Inflammatory macrophage treated with lipopolysaccharide for 1 hour (primary cell): ENCODE measurements at places on chromosomes 4 and X.

GRCh38 chr4:8148159-8148558 is 10.5 kb downstream of the ABLIM2 start:
- no peak for DNase-seq

GRCh38 chrX:141469469-141469868 is 115.1 kb downstream of the SPANXA1 start:
- DNase-seq = no peak

GRCh38 chrX:153875391-153876111 is 10.4 kb downstream of the L1CAM start:
- DNase-seq = no peak

- no peak for DNase-seq
Measured at GRCh38 chr4:109183931-109184490, 118.4 kb downstream of the COL25A1 start.

DNA sequence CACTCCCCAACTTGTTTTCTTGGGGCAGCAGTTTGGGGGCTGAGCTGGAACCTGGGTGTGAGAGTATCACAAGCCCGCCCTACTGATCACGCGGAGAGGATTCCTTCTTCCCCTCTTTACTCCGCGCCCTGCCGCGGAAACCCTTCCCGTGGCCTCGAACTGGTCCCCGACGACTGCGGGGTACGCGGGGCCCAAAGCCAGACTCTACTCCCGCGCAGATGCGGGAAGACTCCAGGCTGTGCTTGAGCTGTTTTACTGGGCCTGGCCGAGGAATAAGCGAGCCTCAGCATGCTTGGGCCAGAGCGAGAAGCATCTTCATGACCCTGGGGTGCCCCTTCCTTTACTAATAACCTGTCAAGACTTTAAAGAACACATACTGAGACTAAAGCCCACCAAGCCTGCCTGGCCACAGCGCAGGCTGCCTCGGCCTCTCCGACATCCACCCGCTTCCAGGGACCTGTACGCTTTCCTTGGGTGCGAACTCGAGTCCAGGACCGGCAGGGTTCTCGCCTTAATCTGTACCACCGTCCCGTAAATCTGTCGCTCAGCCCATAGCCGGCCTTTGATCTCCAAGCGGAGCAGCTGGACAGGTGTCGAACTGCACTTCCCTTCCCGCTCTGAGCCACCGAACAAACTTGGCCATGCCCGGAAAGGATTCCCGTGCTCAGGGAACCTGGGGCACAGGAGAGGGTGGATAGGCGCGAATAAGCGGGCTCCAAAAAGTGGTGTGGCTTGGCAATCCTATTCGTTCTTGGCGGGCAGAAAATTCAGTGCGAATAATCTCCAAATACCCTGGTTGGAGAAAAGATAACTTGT is 55.0 kb upstream of the TMEM33 start:
- DNase-seq = no peak

GRCh38 chrX:38839277-38839676 is 38.0 kb downstream of the MID1IP1 start:
- DNase-seq = no peak
